ENCODE measurements at places on chromosomes 5 and 9.
A peak's percentile ranks its signal among the peaks of the same experiment; 100 is the strongest.

GRCh38 chr5:119397518-119398380 lies 41.9 kb downstream of the TNFAIP8 start:
- DNase-seq = peak; percentile 41

GRCh38 chr5:88883836-88884607 lies 1.0 kb upstream of the MEF2C start:
- DNase-seq = no peak

- DNase-seq = no peak
Observed at GRCh38 chr5:123035360-123035917, 1.1 kb downstream of the PPIC start.

DNA sequence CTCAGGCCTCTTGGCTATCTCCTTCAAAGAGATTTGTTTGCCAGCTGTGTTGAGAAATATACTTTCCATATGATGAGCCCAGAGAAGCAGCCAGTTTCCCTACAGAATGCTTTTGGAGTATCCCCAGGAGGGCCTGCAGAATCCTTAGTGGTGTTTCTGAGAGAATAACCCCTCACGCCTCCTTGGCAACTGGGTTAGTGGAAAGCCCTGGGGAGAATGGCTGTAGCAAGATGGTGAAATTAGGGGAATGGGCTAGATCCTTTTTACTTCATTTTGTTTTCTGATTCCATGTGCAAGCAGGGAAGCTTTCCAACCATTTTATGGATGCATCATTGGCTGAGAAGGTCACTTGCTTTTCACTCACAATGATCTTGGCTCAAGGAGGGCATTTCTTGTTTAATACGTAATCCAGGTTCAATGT lies 364.6 kb downstream of the DMRT2 start:
- no peak for DNase-seq

- DNase-seq = no peak
Observed at GRCh38 chr5:1761453-1761755, 38.2 kb downstream of the MRPL36 start.

- no peak for DNase-seq
Observed at GRCh38 chr9:127644146-127644827, 32.2 kb downstream of the STXBP1 start.

- no peak for DNase-seq
Observed at GRCh38 chr9:115063058-115063845, 54.7 kb downstream of the TNC start.

GRCh38 chr9:105027084-105027483 lies 99.1 kb upstream of the ABCA1 start:
- DNase-seq = no peak

- no peak for DNase-seq
Observed at GRCh38 chr9:93092251-93092991, 3.6 kb upstream of the CARD19 start.

DNA sequence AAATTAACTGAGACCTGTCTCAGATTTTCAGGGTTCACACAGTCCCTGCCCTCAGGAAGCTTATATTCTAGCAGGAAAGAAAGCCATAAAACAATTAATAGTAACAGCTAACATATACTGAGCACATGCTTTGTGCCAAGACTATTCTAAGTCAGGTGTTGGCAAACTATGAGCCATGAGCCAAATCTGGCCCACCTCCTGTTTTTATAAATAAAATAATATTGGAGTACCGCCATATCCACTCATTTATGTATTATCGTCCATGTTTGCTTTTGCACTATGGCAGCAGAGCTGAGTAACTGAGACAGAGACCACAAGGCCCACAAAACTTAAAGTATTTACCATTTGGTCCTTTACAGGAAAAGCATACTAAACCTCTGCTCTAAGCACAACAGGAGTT lies 83.3 kb upstream of the TRIO start:
- no peak for DNase-seq

DNA sequence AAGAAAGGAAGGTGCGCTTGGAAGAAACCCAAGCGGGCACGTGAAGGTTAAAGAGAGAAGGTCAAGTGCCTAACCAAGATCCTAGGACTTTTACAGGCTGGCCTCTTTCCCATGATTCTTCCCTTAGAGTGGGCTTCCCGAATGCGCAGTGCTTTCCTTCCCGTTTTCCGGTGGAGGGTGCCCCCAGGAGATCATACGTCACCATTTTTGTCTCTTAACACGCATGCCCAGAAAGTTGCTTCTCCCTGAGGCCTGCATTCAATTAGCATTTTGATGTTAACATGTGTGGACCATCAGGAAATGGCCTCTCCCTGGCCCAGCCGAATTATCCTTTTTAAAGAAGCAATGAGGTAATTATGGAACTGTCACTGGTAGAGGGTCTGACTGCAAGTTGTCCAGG lies 1.9 kb upstream of the RUSC2 start:
- DNase-seq = no peak

GRCh38 chr5:139381837-139382761 lies 998 bp downstream of the SLC23A1 start:
- no peak for DNase-seq

DNA sequence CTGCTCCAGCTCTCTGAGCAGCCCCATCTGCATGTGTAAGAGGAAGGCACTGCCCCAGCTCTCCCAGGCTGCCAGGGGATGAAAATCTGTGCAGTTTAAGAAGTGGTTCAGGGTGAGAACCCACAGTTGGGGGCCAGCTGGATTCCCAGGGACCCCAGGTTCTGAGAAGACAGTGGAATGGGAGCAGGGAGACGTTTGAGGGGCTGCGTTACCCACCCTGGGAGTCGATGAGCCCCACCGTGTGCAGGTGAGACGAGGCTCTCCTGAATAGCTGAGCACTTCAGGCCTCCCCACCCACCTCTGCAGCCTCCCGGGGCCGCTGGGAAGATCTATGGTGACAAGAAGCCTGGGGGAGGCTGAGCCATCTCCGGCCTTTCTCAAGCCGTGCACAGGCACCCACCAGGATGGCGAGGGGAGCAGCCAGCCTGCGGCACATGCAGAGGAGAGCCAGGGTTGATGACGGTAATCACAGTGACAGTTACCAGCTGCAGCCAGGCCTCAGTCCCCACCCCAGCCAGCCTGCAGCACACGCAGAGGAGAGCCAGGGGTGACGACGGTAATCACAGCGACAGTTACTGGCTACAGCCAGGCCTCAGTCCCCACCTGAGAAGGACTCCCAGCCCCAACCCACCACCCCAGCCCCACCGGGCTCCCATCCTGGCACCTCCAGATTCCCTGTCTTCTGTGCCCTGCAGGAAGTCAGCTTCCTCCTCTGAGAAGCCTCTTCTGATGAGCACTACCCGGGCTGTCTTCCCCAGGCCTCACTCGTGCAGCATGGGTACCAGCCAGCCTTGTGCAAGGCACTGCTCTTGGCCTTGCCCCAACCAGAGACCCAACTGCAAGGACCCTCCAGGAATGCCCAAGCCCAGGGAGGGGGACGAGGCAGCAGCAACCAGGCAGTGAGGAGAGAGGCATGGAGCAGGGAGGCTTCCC lies 150.8 kb upstream of the PPP1R26 start:
- no peak for DNase-seq

- no peak for DNase-seq
Observed at GRCh38 chr9:135729480-135729879, 27.5 kb downstream of the KCNT1 start.

- DNase-seq = no peak
Observed at GRCh38 chr5:136086783-136087566, 45.7 kb upstream of the SMAD5 start.

GRCh38 chr9:33159777-33160127 lies 7.4 kb downstream of the B4GALT1 start:
- DNase-seq = peak; percentile 58

DNA sequence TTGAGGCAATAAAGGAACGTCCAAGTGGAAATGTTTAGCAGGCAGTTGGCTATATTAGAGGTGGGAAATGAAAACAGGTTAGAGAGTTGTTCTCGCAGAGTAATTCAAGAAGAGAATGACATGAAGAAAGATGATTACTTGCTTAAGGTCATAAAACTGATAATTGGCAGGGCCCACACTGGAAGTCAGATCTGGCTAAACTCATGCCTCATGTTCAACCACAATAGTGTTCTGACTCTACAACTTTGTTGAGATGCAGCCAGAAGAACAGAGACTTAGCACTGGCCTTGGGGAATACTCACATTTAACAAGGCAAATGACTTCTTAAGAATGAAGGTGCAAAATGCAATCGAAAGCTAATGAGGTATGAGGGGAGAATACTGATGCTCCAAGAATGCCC lies 27.2 kb upstream of the TNFSF8 start:
- no peak for DNase-seq

GRCh38 chr5:99973779-99974178 lies 561.4 kb upstream of the FAM174A start:
- DNase-seq = no peak

DNA sequence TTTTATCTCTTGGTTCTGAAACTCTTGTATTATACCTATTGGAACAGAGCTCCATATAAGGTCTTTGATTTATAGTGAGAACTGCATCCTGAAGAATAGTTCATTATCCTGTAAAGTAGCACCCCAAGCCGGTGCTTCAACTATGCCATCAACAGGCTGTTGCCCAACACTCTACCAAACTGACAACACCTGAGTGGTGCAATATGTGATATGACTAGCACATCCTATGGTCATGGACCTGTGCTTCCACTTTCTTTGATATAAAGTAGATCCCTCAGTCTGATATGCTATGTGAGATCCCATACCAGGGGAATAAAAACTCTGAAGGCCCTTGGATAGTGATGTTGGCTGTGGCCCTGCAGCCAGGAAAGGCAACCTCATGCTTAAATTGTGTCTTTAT lies 15.8 kb downstream of the CSF2 start:
- DNase-seq = no peak
